ENCODE measurements at places on chromosomes 1 and 21. TPM values are rescaled to one million over a fixed set of nuclear protein-coding genes. Genes with fewer than 3 reads are reported as not detected.
A peak's percentile ranks its signal among the peaks of the same experiment; 100 is the strongest.

DNA sequence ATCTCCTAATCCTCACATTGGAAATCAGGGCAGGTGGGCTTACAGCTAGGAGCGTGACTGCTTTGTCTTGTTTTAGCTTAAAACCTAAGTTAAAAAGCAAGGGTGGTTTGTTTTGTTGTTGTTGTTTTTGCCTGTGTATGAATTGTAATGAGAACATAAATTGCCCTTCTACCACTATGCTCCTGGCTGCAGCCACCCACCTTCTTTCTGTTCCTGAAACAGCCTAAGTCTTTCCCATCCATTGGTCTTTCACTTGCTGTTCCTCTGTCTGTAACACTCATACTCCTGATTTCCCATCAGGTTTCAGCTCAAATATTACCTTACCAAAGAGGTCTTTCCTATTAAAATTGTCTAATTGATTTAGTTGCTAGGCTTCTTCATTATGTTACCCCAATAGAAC lies 604 bp upstream of the TMEM79 start:
- DNase-seq = no peak

GRCh38 chr1:36663772-36664430 lies 181.2 kb upstream of the CSF3R start:
- DNase-seq = no peak

DNA sequence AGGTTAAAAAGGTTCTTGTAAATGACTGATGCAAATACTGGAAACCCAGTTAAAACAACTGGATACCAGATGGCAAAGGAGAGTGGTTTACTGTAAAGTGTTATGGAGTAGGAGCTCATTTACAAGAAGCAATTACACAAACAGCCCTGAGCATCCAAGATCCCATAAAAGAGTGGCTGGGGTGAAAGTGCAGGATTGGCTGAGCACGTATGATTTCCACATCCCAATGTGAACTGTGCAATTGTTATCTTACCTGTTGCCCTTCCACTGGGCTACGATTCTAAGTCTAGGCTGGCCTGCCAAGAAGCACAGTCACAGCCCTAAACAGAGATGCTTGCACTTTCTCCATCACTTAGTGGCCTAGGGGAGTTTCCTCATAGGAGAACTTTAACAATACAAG lies 277.6 kb upstream of the RUNX1 start:
- DNase-seq = no peak

- no peak for DNase-seq
These were observed 4.3 kb upstream of the S100A8 start for GRCh38 chr1:153395136-153395685.

GRCh38 chr1:214913966-214914365 lies 168.6 kb upstream of the KCNK2 start:
- DNase-seq = peak; percentile 9

DNA sequence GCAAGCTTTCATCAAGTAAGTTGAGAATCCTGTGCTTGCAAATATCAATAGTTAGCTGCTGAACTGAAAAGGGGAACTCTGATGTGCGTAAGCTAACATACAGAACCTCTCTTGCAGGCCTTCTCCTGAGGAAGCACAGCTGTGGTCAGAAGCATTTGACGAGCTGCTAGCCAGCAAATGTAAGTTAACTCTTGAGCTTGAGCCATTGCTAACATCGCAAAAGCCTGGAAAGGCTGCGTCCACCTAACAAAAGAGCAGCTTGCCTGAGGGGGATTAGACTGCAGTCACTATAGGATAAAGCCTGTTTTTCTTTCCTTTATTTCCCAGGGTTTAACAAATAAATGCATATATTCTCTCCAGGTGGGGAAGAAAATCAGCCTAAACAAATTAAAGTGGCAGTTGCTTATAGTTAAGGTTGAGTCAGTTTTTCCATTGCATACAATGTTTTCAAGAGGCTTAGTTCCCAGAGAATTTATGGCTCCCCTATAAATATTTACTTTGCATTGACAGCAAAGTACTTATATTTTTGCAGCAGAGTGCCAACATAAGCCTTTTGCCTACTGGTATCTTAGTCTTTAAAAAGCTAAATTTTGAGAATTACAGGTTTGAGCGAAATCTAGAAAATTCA lies 1.5 kb downstream of the RGS2 start:
- peak; percentile 90 for DNase-seq

DNA sequence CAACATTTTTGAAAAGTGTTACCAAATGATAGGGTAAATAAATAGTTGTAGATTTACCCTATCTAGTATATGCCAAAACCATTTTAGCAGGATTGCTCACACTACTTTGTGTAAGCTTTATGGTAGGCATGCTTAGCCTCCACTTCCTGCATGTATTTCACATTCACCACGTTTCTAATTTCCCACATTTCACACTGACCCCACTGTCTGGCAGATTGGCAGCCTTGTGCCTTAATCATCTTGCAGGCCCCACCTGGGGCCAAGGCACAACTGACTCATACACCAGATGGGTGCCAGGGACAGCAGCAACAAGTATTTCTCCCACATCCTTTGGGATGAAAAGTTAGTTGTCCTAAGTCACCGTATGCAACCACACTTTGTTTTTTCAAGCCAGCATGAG lies 21.2 kb upstream of the CENPF start:
- DNase-seq = no peak

GRCh38 chr21:46088189-46088588 lies 9.7 kb upstream of the COL6A2 start:
- no peak for DNase-seq

Gene REN
- not detected for polyA plus RNA-seq

Gene CFAP45
- polyA plus RNA-seq = 0.49 TPM

Gene CAMK1G
- 0.66 TPM for polyA plus RNA-seq

Gene CATSPERE
- polyA plus RNA-seq = 0.43 TPM

Gene ERG
- 20.7 TPM for polyA plus RNA-seq

All from muscle of leg (tissue), 16 donors.